ENCODE measurements at places on chromosomes 2 and 18. TPM values are rescaled to one million over a fixed set of nuclear protein-coding genes. Genes with fewer than 3 reads are reported as not detected.

DNA sequence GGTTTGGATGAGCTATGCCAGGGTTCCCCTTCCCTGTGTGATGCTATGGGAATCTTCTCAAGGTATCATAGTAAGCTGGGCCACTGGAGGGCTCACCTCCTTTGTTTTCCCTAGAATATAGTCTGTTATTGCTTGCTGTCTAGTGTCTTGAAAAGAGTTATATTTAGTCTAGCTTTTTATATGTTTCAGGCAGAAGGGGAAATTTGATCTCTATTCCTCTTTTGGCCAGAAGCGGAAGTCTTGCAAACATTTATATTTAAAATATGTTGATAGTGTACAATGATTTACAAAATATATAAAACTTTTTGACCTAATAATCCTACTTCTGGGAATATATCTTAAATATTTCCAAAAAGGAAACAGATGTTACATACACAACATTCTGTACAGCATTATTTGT lies 260.7 kb downstream of the FHOD3 start:
- H3K36me3 ChIP-seq = no peaks in the 10 kb centered on the region
- no peak for DNase-seq
- H3K27ac ChIP-seq = peak overlapping the region; percentile 81
- no peaks in the 10 kb centered on the region for H3K27me3 ChIP-seq
- H3K4me1 ChIP-seq = peaks cover 34% of the 10 kb centered on the region

- H3K27ac ChIP-seq = no peak overlapping the region
- H3K4me3 ChIP-seq = no peak overlapping the region
- H3K4me1 ChIP-seq = no peaks in the 10 kb centered on the region
- no peaks in the 10 kb centered on the region for H3K36me3 ChIP-seq
- peak; percentile 90 for DNase-seq
Measured at GRCh38 chr2:112811841-112812306, 24.7 kb downstream of the IL1B start.

The OBSL1 gene
- 746 TPM for total RNA-seq

The TMEM247 gene
- not detected for total RNA-seq

The NPAS2 gene
- total RNA-seq = 0.89 TPM

DNA sequence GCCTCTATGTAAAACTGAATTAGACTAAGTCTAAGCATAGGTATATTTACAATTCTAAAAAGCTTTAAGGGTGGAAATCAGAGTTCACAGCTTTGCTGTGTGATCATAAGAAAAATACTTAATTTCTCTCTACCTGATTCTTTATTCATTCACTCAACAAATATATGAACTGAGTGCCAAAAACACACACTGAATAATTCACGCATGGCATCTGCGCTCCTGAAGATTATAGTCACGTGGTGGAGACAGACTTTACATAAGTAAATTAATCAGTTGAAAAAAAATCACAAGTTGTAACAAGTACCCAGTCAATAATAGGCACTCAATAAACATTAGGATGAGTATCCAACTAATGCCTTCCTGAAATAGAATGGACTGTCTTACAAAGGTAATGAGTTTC lies 351.6 kb downstream of the METTL4 start:
- H3K36me3 ChIP-seq = no peaks in the 10 kb centered on the region
- H3K27me3 ChIP-seq = no peaks in the 10 kb centered on the region
- no peaks in the 10 kb centered on the region for H3K4me1 ChIP-seq

GRCh38 chr2:164015328-164016123 lies 279.7 kb upstream of the FIGN start:
- no peaks in the 10 kb centered on the region for H3K36me3 ChIP-seq
- no peaks in the 10 kb centered on the region for H3K27me3 ChIP-seq
- DNase-seq = peak; percentile 29
- no peaks in the 10 kb centered on the region for H3K4me1 ChIP-seq
- no peak overlapping the region for H3K4me3 ChIP-seq

GRCh38 chr2:160294339-160294803 lies 94.3 kb upstream of the ITGB6 start:
- H3K36me3 ChIP-seq = peaks cover 17% of the 10 kb centered on the region
- peaks cover 28% of the 10 kb centered on the region for H3K4me1 ChIP-seq
- peak; percentile 95 for DNase-seq
- H3K27me3 ChIP-seq = no peaks in the 10 kb centered on the region
- no peak overlapping the region for H3K4me3 ChIP-seq
- peak overlapping the region; percentile 48 for H3K27ac ChIP-seq

- H3K4me3 ChIP-seq = no peak overlapping the region
- H3K27ac ChIP-seq = no peak overlapping the region
- H3K27me3 ChIP-seq = no peaks in the 10 kb centered on the region
Measured at GRCh38 chr2:227205701-227206100, 41.3 kb downstream of the COL4A3 start.

- no peak for DNase-seq
- H3K27me3 ChIP-seq = no peaks in the 10 kb centered on the region
- H3K4me1 ChIP-seq = no peaks in the 10 kb centered on the region
- H3K27ac ChIP-seq = no peak overlapping the region
- no peak overlapping the region for H3K4me3 ChIP-seq
Measured at GRCh38 chr2:187593697-187594096, 39.5 kb upstream of the TFPI start.

DNA sequence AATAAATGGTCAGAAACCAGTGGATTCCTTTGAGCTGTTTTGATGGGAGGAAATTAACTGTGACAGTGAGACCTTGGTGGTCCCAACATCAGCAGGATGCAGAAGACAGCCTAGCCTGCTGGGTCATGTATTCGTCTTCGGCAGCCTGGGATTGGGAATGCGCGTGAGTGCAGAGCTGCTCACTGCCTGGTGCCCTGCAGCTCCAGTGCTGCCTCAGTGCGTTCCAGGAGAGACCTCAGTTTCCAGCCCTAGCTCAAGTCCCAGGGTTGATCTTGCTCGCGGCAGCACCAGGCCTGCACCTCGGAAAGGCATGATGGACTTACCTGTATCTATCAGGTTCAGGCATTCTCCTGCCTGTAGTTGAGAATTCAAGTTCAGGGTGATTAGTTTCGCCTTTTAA lies 203.9 kb downstream of the SH3RF3 start:
- peaks cover 12% of the 10 kb centered on the region for H3K27me3 ChIP-seq
- H3K27ac ChIP-seq = no peak overlapping the region
- no peaks in the 10 kb centered on the region for H3K36me3 ChIP-seq
- no peaks in the 10 kb centered on the region for H3K4me1 ChIP-seq

DNA sequence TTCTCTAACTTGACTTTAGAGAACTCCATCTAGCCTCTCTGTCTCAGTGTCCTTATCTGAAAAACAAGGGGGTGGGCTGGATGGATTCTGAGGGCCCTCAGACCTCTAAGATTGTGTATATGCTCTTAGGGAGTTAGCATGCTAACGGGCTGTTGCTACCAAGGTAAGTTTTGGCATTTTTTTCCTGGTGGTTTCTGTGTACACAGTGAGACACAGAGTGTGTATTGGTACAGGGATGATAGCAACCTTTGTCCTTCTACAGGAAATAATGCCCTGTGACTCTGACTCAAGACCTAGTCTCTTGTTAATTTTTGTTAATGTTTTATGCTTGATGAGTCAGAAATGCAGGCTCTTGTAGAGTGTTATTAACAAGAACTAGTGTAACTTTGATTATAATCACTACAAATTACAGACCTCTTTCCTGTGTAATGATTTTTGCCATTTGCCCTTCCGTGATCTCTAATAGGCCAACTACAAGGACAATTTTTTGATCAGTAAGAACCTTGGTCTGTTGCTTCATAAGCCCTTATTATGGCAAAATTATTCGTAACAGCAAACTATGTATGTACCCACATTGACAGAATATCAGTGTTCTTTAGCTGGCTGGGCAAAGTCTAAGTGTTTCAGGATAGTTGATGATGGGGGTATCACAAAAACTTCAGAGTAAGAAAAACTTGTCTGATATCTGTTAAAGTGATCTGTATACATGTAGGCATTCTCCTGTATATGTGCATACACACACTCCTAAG lies 89.7 kb downstream of the SPTBN1 start:
- H3K4me3 ChIP-seq = no peak overlapping the region
- peak overlapping the region; percentile 12 for H3K27ac ChIP-seq
- no peaks in the 10 kb centered on the region for H3K36me3 ChIP-seq
- no peaks in the 10 kb centered on the region for H3K27me3 ChIP-seq
- DNase-seq = peak; percentile 26

GRCh38 chr2:178331474-178332432 lies 119.2 kb downstream of the PRKRA start:
- no peak overlapping the region for H3K27ac ChIP-seq
- H3K36me3 ChIP-seq = no peaks in the 10 kb centered on the region
- no peak overlapping the region for H3K4me3 ChIP-seq
- no peaks in the 10 kb centered on the region for H3K4me1 ChIP-seq

GRCh38 chr2:102585847-102586404 lies 33.4 kb upstream of the SLC9A2 start:
- no peak for DNase-seq
- no peak overlapping the region for H3K27ac ChIP-seq
- no peak overlapping the region for H3K4me3 ChIP-seq

The FSIP2 gene
- 13.8 TPM for total RNA-seq

- H3K4me3 ChIP-seq = no peak overlapping the region
- no peaks in the 10 kb centered on the region for H3K36me3 ChIP-seq
- DNase-seq = no peak
- no peak overlapping the region for H3K27ac ChIP-seq
Measured at GRCh38 chr2:134290358-134290757, 36.5 kb downstream of the MGAT5 start.

GRCh38 chr2:194619366-194619765 lies 1037.7 kb upstream of the SLC39A10 start:
- no peaks in the 10 kb centered on the region for H3K36me3 ChIP-seq
- H3K27me3 ChIP-seq = no peaks in the 10 kb centered on the region
- no peak overlapping the region for H3K4me3 ChIP-seq
- H3K4me1 ChIP-seq = no peaks in the 10 kb centered on the region

DNA sequence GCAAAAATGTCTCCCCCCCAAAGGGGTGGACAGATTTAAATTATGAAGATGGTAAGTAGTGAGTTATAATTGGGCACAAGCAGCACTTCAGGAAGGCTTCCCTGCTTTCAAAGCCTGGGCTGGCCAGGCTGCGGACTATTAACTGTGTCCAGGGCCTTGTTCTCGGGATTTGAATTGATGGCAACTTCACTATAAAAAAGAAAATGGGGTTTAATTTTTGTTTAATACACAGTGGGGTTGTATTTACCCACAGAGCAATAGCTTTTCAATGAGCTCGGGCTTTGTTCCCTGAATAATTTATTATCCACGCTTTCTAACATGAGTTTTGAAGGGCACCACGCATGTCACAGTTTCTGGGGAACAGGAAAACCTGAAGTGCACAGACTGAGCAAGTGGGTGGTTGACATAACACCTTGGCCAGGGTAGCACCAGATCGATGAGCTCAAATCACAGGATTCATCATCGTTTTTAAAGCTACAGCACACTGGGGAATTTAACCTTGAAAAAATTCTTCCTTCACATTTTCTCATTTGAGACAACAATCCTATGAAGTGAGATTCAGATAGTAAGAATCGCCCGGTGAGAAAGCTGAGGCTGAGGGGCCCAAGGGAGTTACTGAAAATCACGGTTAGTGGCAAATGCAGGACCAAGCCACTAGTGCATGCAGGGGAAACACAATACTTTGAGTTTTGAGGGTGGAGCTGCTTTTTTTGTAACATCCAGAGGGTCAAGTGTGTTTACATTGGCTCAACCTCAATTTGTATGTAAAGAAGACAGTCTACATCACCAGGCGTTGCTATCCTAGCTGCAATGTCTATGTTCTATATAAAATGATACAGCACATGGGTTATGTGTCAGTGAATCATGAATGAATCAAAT lies 28.9 kb upstream of the LMAN1 start:
- H3K4me1 ChIP-seq = peaks cover 14% of the 10 kb centered on the region
- H3K27me3 ChIP-seq = peaks cover 62% of the 10 kb centered on the region
- no peak overlapping the region for H3K4me3 ChIP-seq
- H3K27ac ChIP-seq = no peak overlapping the region

The IDH1 gene
- total RNA-seq = 138 TPM

GRCh38 chr2:10579441-10579840 lies 110.3 kb downstream of the NOL10 start:
- peaks cover 12% of the 10 kb centered on the region for H3K36me3 ChIP-seq
- H3K27ac ChIP-seq = no peak overlapping the region
- H3K4me3 ChIP-seq = no peak overlapping the region
- H3K4me1 ChIP-seq = peaks cover under 1% of the 10 kb centered on the region
- H3K27me3 ChIP-seq = peaks cover 6% of the 10 kb centered on the region

DNA sequence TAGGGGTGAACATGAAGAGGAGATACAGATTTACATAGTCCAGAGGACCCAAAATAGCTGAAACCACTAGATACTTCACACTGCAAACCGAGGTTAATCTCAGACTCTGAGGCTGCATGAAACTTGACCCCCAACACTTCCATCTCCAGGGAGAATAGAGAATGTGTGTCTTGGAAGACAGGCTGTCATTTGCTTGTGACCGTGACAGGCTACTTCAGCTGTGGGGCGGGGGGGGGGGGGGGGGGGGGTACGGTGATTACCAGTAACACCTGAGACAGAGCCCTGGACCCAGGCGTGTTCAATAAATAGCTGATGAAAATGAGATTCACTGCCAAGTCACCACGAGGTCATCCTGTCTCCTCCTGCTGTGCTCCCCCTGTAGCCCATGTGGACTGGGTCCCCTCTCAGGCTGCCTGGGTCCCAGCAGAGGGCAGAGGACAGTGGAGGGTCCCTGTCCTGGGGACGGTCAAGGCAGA lies 5.7 kb upstream of the KLHL29 start:
- H3K27ac ChIP-seq = no peak overlapping the region
- H3K36me3 ChIP-seq = no peaks in the 10 kb centered on the region
- H3K4me3 ChIP-seq = no peak overlapping the region
- H3K27me3 ChIP-seq = peaks cover 34% of the 10 kb centered on the region

The SERPINB4 gene
- not detected for total RNA-seq

- DNase-seq = no peak
- H3K27me3 ChIP-seq = no peaks in the 10 kb centered on the region
- H3K4me1 ChIP-seq = no peaks in the 10 kb centered on the region
- no peaks in the 10 kb centered on the region for H3K36me3 ChIP-seq
Measured at GRCh38 chr2:203694191-203694590, 12.2 kb upstream of the CD28 start.

GRCh38 chr18:26090130-26091046 lies at the start of gene SS18:
Gene SS18 (minus strand): TSS chr18:26090613. CDS start chr18:26090569, 44 bp downstream.
- DNase-seq = peak; percentile 97
- H3K27ac ChIP-seq = peak within 1 kb of the TSS; percentile 93
- H3K4me1 ChIP-seq = peaks cover 16% of the 10 kb centered on the region
- H3K36me3 ChIP-seq = peaks cover 18% of the 10 kb centered on the region

The REG3G gene
- not detected for total RNA-seq

DNA sequence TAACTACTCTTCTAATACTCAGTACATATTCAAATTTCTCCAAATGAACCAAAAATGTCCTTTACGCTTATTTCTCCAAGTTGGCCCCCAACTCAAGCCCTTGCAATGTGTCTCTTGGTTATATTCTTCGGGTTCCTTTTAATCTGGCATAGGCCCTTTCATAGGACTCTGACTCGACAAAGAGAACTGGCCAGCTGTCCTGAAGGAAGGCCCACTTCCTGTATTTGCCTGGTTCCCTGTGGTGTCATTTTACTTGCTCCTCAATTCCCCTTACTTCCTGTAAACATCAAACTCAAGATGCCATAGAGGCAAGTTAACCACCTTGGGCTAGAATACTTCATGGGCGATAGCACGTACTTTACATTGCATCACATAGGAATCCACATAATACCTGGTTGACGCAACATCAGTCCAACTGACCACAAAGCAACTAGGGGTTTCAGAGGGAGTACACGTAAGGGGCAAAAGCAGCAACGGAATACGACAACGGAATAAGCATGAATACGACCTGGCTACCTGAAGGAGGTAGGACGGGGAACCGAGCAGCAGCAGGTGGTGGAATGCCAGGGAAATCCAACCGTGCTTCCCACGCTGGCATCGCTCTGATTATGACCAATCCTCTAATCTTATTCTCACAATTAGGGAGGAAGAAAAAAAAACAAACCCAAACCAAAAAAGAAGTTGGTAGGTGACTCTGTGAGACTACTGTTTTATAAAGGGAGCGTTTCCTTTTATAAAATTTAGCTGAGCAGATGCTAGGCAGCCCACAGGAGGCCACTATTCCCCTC lies 823 bp upstream of the GORASP2 start:
- DNase-seq = peak; percentile 6
- peak overlapping the region; percentile 21 for H3K4me3 ChIP-seq
- no peaks in the 10 kb centered on the region for H3K36me3 ChIP-seq
- peaks cover 20% of the 10 kb centered on the region for H3K4me1 ChIP-seq

The MAPK4 gene
- total RNA-seq = 68.9 TPM

Measured in cardiac muscle cell (in vitro differentiated cells and primary cell).